ENCODE measurements at places on chromosomes 5 and 9.

DNA sequence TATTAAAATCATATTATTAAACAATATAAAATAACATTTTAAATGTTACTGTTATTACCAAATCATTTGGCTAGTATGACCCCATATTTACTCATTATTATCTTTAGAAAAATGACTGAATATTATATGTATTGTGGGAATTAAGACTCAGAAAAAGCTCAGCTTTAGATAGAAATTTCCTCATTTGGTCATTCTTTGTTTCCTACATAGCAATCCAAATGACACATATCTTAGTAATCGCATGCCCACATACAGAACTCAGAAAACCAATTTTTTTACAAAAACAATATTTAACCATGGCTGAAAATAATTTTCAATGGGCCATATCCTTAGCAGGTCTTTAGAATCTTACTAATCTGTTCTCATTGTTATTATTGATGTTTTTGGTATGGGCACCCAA, 53.8 kb upstream of the TSLP start:
- DNase-seq, result no peak

- no peak for DNase-seq
Observed at GRCh38 chr5:168734620-168735300, 155.6 kb upstream of the PANK3 start.

- DNase-seq, result no peak
Observed at GRCh38 chr5:73718762-73719161, 92.8 kb downstream of the ARHGEF28 start.

DNA sequence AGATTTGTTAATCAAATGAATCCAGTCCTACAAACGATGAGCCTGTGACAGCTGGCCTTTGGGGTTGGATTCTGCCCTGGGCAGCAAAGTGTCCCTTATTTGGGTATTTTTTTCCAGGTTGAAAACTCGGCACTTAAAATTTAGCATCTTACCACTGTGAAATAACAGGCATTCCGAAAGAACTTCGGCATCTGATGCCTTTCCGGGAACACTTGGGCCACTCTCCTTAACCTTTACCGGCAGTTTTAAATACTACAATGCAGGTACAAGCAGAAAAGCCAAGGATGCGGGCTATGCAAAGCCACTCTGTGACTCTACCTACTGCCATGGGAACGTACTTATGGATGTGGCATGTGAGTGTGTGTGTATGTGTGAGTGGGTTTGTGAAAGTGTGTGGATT, 1.0 kb upstream of the RASGRF2 start:
- DNase-seq, result no peak

- DNase-seq, result no peak
Observed at GRCh38 chr5:145912019-145912418, 24.4 kb upstream of the SH3RF2 start.

DNA sequence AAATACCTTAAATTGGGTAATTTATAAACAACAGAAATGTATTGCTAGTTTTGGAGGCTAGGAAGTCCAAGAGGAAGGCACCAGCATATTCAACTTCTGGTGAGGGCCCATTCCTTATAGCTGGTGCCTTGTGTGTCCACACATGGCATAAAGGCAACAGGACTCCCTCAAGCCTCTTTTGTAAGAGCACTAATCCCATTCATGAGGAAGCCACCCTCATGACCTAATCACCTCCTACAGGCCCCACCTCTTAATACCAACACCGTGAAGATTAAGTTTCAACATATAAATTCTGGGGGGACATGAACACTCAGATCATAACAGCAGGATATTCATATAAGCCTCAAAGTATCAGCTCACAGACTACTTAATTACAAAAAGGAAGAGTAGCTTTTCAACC, 4.0 kb upstream of the PLAC8L1 start:
- DNase-seq, result no peak

GRCh38 chr9:90774071-90774470, 27.5 kb upstream of the SYK start:
- DNase-seq, result no peak

GRCh38 chr5:115480271-115480670, 64.3 kb downstream of the FEM1C start:
- DNase-seq, result no peak

GRCh38 chr9:93096131-93096802, at the start of gene CARD19:
Gene CARD19, plus strand, starts transcription at chr9:93096217. Its CDS starts 129 bp downstream, at chr9:93096346.
- peak; percentile 65 for DNase-seq

DNA sequence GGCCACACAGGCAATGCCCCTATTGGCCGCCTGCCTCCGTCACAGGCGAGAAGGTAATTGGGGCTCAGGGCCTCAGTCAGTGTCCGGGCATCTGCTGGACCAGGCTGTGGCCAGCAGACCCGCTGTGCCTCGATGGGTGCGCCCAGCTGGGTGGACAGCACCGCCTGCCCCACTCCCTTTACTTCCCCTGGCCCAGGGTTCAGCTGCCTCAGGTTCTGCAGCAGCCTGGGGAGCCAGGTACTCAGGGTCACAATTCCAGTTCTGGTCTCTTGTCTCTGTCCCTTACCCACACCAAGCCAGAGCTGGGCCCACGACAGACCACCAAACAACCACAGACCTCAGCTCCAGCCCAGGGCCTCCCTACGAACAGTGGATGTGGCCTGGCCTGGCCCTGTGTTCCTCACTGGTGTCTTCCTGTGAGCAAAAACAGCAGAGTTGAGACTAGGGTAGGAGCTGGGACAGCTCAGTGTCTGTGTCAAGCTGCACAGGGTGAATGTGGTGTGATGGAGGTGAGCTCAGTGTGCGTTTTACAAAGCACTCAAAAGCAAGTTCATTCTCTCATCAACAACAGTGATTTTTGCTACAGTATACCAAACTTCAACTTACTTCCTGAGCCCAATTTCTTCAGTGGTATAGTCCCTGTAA, 33.4 kb upstream of the SUSD3 start:
- no peak for DNase-seq

- DNase-seq, result no peak
Observed at GRCh38 chr5:5828619-5829018, 406.1 kb downstream of the ICE1 start.

- no peak for DNase-seq
Observed at GRCh38 chr5:122375801-122376200, 63.8 kb downstream of the SNCAIP start.

DNA sequence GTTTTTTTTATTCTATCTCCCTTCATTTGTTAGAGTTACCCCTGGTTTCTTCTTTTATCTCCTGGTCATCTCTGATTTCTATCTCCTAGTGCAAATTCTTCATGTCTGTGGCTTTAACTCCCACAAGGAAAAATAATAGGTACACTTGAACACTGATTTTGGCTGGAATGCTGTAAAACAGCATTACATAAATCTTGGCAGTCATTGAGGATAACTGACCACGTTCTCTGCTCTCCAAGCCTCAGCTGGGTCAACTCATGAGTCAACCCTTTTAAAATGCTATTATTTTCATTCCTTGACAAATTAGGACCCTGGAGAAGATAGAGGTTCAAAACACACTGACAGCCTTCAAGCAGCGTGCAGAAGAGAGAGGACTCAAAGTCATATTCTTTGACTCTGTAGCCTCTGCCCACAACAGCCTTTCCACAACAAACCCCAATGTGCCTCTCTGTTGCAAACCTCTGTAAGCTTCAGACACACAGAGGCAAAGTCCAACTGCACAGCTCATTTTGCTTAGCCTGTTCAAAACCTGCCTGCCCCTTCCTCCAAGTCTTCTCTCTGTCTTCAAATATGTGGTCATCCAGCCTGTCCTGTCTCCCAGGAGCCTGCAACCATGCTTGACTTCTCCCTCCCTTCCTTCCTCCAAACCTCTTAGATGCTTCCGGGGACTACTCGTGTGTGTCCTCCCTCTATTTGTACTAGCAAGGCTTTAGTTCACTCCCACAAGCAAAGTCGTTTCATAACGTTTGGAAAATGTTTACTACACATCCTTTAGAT, 398.4 kb downstream of the MED10 start:
- DNase-seq, result no peak

GRCh38 chr5:127685662-127686061, 17.5 kb upstream of the CCDC192 start:
- DNase-seq, result no peak

GRCh38 chr5:150053713-150054392, 32.5 kb downstream of the CSF1R start:
- DNase-seq, result no peak

GRCh38 chr5:151648988-151649387, 37.7 kb downstream of the SPARC start:
- DNase-seq, result no peak

DNA sequence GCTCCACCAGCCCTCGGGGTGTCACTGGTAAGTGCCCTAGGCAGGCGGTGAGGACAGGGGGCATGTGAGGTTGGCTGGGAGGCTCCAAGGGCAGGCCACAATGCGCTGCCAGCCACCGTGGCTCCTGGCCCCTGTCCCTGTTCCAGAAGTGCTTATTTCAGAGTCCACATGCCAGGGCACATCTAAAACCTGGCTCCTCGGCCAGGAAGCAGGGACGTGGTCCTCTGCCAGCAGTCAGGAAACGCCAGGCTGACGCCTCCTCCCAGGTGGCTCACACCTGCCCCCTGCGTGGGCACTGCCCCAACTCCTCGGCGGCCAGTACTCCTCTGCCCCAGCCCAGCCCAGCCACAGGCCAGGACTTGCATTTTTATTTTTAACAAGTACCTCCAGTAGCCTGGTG, 68.5 kb downstream of the SECISBP2 start:
- no peak for DNase-seq
